Foreskin keratinocyte (primary cell): ENCODE measurements at places on chromosomes 7 and 10. TPM values are rescaled to one million over a fixed set of nuclear protein-coding genes. Genes with fewer than 3 reads are reported as not detected.

Gene LIPM
- total RNA-seq: 0.11 TPM in 1 of 2 replicates, not detected in the other

Gene FKBP14
- 17.5 and 19.5 TPM in 2 replicates for total RNA-seq

Gene MGMT
- 12.6 and 24.6 TPM in 2 replicates for total RNA-seq

Gene NRG3
- total RNA-seq: not detected in 2 replicates

Gene MKX
- 0.11 TPM in 1 of 2 replicates, not detected in the other for total RNA-seq

Gene ARL3
- 9.3 and 10.0 TPM in 2 replicates for total RNA-seq

Gene LRRTM3
- not detected in 2 replicates for total RNA-seq

Gene RBM17
- 65.9 and 87.2 TPM in 2 replicates for total RNA-seq

Gene PRKG1
- total RNA-seq: 0.95 TPM in 2 replicates

Gene PRXL2A
- total RNA-seq: 39.8 and 53.7 TPM in 2 replicates

Gene IKZF1
- not detected in 2 replicates for total RNA-seq

Gene TCTN3
- total RNA-seq: 29.8 and 33.9 TPM in 2 replicates

Gene OPN1SW
- not detected in 2 replicates for total RNA-seq

Gene SPAM1
- total RNA-seq: not detected in 2 replicates

Gene COL1A2
- total RNA-seq: 0.60 and 1.8 TPM in 2 replicates

Gene CHST3
- total RNA-seq: 23.0 and 23.9 TPM in 2 replicates

Gene TMEM140
- total RNA-seq: 0.07 TPM in 1 of 2 replicates, not detected in the other

Gene MYPN
- 0.03 TPM in 1 of 2 replicates, not detected in the other for total RNA-seq

Gene DLX6
- total RNA-seq: not detected in 2 replicates

Gene PARD3
- 65.4 and 69.5 TPM in 2 replicates for total RNA-seq

Gene ITGA8
- not detected in 2 replicates for total RNA-seq

Gene GNAT3
- not detected in 2 replicates for total RNA-seq

Gene AMPH
- total RNA-seq: not detected in 2 replicates

Gene PVRIG
- not detected in 2 replicates for total RNA-seq

Gene PPP1R3A
- total RNA-seq: not detected in 2 replicates

Gene PLXDC2
- 4.2 and 5.1 TPM in 2 replicates for total RNA-seq

Gene OR9A2
- total RNA-seq: not detected in 2 replicates

Gene RBP4
- total RNA-seq: not detected in 2 replicates

Gene CDHR1
- 0.92 and 1.8 TPM in 2 replicates for total RNA-seq

Gene CALCR
- total RNA-seq: not detected in 2 replicates

Gene AQP1
- total RNA-seq: not detected in 2 replicates

Gene TMEM196
- total RNA-seq: not detected in 2 replicates

Gene OGA
- 56.9 and 70.1 TPM in 2 replicates for total RNA-seq

Gene TMEM26
- total RNA-seq: not detected in 2 replicates

Gene MMD2
- total RNA-seq: not detected in 2 replicates

Gene CUZD1
- total RNA-seq: 0.92 and 1.0 TPM in 2 replicates

Gene SUGCT
- 76.2 and 143 TPM in 2 replicates for total RNA-seq

Gene INA
- 0.85 and 1.5 TPM in 2 replicates for total RNA-seq

Gene CCDC146
- 1.2 and 1.7 TPM in 2 replicates for total RNA-seq

Gene CALY
- total RNA-seq: not detected in 2 replicates

Gene SORCS1
- total RNA-seq: not detected in 2 replicates

Gene LRRD1
- 0.04 TPM in 1 of 2 replicates, not detected in the other for total RNA-seq

Gene CHST15
- 28.2 and 31.9 TPM in 2 replicates for total RNA-seq

Gene IL2RA
- not detected in 2 replicates for total RNA-seq

Gene SP4
- 3.4 and 4.1 TPM in 2 replicates for total RNA-seq

Gene OR2A12
- total RNA-seq: not detected in 2 replicates

Gene ADAMTS14
- 0.10 TPM in 1 of 2 replicates, not detected in the other for total RNA-seq

Gene MEST
- 32.0 and 42.3 TPM in 2 replicates for total RNA-seq
